ENCODE measurements at places on chromosomes 1 and 21.
A peak's percentile ranks its signal among the peaks of the same experiment; 100 is the strongest.

GRCh38 chr1:18205319-18205718, 97.7 kb downstream of the IGSF21 start:
- DNase-seq: no peak

- DNase-seq: no peak
Measured at GRCh38 chr21:36909901-36910561, 56.4 kb downstream of the HLCS start.

GRCh38 chr1:60118085-60118484, 44.5 kb upstream of the C1orf87 start:
- DNase-seq: no peak

- peak; percentile 53 for DNase-seq
Measured at GRCh38 chr1:168386949-168387586, 106.4 kb downstream of the TBX19 start.

GRCh38 chr1:1541956-1542765, 1.7 kb upstream of the TMEM240 start:
- DNase-seq: no peak

GRCh38 chr1:95699149-95699953, 465.3 kb downstream of the RWDD3 start:
- DNase-seq: no peak

DNA sequence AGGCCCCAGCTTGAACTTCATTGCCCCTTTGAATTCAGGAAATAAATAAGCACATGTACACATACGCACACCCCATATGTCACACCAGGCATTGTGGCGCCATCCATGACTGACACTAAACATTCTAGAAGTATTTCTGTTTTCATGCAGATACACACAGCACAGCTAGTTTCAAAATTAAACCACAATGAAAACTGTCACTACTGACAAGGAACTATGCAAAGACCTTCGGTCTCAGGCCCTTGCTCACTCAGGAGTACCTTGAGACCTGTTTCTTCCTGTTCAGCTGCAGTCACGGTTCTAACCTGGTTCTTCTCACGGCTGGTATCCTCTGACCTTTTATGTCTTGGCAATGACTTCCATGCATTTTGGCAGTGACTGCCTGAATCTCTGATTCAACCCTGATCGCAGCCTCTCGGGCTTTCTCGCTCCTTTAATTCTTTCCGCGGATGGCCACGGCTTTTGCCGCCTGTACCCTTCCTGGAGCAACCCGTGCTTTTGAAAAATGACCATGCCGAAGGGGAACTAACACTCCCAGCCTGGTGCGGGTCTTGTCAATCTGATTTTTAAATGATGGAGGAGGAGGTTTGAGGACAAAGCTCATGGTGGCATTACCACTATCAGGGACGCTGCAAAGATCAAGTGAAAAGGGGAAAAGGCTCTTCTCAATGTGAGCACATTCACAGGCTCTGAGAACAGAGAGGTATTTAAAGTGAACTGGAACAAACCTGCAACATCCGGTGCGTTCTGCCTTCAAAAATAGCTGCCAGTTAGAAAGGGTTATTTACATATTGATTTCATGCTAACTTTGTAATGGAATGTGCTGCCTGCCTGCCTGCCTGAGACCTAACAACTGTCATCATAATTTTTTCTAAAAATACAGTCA, 384.6 kb downstream of the RRAGC start:
- no peak for DNase-seq

- peak; percentile 7 for DNase-seq
Measured at GRCh38 chr1:218345673-218346390, 696 bp downstream of the TGFB2 start.

- no peak for DNase-seq
Measured at GRCh38 chr1:157315544-157315943, 177.3 kb upstream of the ETV3 start.

GRCh38 chr21:44295646-44296045, 4.2 kb upstream of the PFKL start:
- no peak for DNase-seq

Data from activated effector memory CD4-positive, alpha-beta T cell treated with Interleukin-2 at 50 U/mL for 16 hours (primary cell).